ENCODE measurements at places on chromosomes 2 and 18. TPM values are rescaled to one million over a fixed set of nuclear protein-coding genes. Genes with fewer than 3 reads are reported as not detected.

GRCh38 chr2:32262105-32262504 is 2.6 kb downstream of the NLRC4 start:
- H3K4me3 ChIP-seq, result peak overlapping the region; percentile 86
- H3K36me3 ChIP-seq, result peaks cover 13% of the 10 kb centered on the region
- H3K27me3 ChIP-seq, result no peaks in the 10 kb centered on the region
- peaks cover 47% of the 10 kb centered on the region for H3K4me1 ChIP-seq

Gene OTOS
- polyA plus RNA-seq, result not detected

DNA sequence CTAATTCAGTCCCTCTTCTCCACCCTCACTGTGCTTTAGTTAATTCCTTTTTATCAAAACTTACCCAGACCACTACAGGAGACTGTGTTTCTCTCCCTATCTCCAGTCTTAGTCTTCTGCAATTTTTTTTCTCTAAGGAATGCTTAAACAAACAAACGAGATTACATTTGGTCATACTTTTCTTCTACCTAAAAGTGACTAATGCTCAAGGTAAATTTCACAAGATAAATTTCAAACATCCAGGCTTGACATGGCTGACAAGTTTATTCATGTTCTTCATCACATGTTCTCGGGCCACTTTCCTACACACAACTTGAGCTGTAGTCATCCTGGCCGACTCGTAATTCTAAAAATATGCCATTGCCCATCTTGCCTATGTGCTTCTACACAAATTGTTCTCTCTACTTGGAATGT is 23.2 kb upstream of the ACSL3 start:
- H3K27ac ChIP-seq, result no peak overlapping the region
- no peak for DNase-seq
- peaks cover 18% of the 10 kb centered on the region for H3K4me1 ChIP-seq
- no peaks in the 10 kb centered on the region for H3K27me3 ChIP-seq

Gene SULT1C2
- polyA plus RNA-seq, result not detected

GRCh38 chr2:35391736-35392442 is 963.7 kb upstream of the CRIM1 start:
- no peak overlapping the region for H3K4me3 ChIP-seq
- DNase-seq, result no peak
- H3K27me3 ChIP-seq, result no peaks in the 10 kb centered on the region
- no peaks in the 10 kb centered on the region for H3K4me1 ChIP-seq

- H3K27ac ChIP-seq, result no peak overlapping the region
- no peaks in the 10 kb centered on the region for H3K27me3 ChIP-seq
- no peak overlapping the region for H3K4me3 ChIP-seq
- no peaks in the 10 kb centered on the region for H3K36me3 ChIP-seq
- no peaks in the 10 kb centered on the region for H3K4me1 ChIP-seq
These were observed 88.9 kb upstream of the ST6GAL2 start for GRCh38 chr2:106974891-106975290.

Gene DPYSL5
- not detected for polyA plus RNA-seq

GRCh38 chr2:12604341-12604740 is 112.4 kb upstream of the TRIB2 start:
- no peaks in the 10 kb centered on the region for H3K4me1 ChIP-seq
- no peak overlapping the region for H3K27ac ChIP-seq
- no peaks in the 10 kb centered on the region for H3K36me3 ChIP-seq
- no peak for DNase-seq
- no peaks in the 10 kb centered on the region for H3K27me3 ChIP-seq
- H3K4me3 ChIP-seq, result no peak overlapping the region

GRCh38 chr2:205685314-205686055 is 3.2 kb downstream of the NRP2 start:
- no peaks in the 10 kb centered on the region for H3K36me3 ChIP-seq
- H3K27ac ChIP-seq, result no peak overlapping the region
- DNase-seq, result peak; percentile 34
- H3K4me1 ChIP-seq, result peaks cover 51% of the 10 kb centered on the region

Gene KCNG2
- not detected for polyA plus RNA-seq

Gene PER2
- polyA plus RNA-seq, result 3.1 TPM

GRCh38 chr2:160538559-160539355 is 45.1 kb upstream of the RBMS1 start:
- H3K36me3 ChIP-seq, result no peaks in the 10 kb centered on the region
- no peak overlapping the region for H3K4me3 ChIP-seq
- no peaks in the 10 kb centered on the region for H3K27me3 ChIP-seq
- H3K4me1 ChIP-seq, result peaks cover 8% of the 10 kb centered on the region
- no peak for DNase-seq

Gene LBX2
- polyA plus RNA-seq, result not detected

DNA sequence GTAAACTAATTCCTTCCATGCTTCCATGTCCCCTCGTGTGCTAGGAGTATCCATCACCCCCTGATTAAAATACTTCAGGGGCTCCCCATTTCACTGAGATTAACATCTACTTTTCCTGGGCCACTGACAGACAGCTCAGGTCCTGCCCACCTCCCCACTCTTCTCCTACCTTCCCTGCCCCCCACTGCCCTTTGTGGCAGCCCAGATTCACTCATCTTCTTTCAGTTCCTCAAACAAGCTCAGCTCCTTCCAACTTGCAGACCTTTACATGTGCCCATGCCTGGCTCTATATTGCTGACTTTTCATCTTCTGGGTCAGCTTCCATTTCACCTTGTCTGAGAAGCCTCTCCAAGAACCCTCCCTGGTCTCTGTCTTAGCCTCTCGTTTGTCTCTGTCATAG is 12.0 kb downstream of the RUFY4 start:
- no peak overlapping the region for H3K27ac ChIP-seq
- peaks cover 22% of the 10 kb centered on the region for H3K4me1 ChIP-seq
- H3K36me3 ChIP-seq, result no peaks in the 10 kb centered on the region
- peak; percentile 44 for DNase-seq
- no peak overlapping the region for H3K4me3 ChIP-seq

- no peak overlapping the region for H3K27ac ChIP-seq
- DNase-seq, result no peak
- no peaks in the 10 kb centered on the region for H3K27me3 ChIP-seq
- no peaks in the 10 kb centered on the region for H3K36me3 ChIP-seq
These were observed 173.1 kb downstream of the SEPTIN10 start for GRCh38 chr2:109440499-109441156.

GRCh38 chr2:33370636-33371265 is 105.7 kb upstream of the RASGRP3 start:
- no peaks in the 10 kb centered on the region for H3K4me1 ChIP-seq
- H3K36me3 ChIP-seq, result no peaks in the 10 kb centered on the region
- no peaks in the 10 kb centered on the region for H3K27me3 ChIP-seq
- H3K4me3 ChIP-seq, result no peak overlapping the region
- DNase-seq, result no peak
- no peak overlapping the region for H3K27ac ChIP-seq

DNA sequence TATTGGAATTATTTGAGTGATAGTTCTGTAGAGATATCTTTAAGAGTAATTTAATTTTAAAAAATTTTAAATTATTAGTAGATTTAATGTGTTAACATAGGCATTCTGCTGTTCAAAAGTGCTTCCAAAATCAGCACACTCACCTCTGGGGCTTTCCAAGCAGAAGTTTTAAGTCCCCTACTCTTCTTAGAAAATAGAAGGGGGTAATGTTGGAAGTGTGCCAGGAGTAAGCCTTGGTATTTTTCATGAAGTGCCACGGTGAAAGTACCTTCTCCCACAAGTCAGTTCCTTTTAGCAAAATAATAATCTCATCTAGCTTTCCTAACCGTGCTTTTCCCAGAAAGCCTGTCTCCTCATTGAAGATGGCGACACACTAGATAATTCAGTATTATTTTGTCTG is 3.9 kb upstream of the TNFRSF11A start:
- H3K4me1 ChIP-seq, result peaks cover 24% of the 10 kb centered on the region
- DNase-seq, result no peak
- H3K27ac ChIP-seq, result no peak overlapping the region
- no peaks in the 10 kb centered on the region for H3K36me3 ChIP-seq

GRCh38 chr2:173373290-173373689 is 18.6 kb downstream of the CDCA7 start:
- no peaks in the 10 kb centered on the region for H3K4me1 ChIP-seq
- peaks cover 2% of the 10 kb centered on the region for H3K36me3 ChIP-seq
- no peak overlapping the region for H3K4me3 ChIP-seq

DNA sequence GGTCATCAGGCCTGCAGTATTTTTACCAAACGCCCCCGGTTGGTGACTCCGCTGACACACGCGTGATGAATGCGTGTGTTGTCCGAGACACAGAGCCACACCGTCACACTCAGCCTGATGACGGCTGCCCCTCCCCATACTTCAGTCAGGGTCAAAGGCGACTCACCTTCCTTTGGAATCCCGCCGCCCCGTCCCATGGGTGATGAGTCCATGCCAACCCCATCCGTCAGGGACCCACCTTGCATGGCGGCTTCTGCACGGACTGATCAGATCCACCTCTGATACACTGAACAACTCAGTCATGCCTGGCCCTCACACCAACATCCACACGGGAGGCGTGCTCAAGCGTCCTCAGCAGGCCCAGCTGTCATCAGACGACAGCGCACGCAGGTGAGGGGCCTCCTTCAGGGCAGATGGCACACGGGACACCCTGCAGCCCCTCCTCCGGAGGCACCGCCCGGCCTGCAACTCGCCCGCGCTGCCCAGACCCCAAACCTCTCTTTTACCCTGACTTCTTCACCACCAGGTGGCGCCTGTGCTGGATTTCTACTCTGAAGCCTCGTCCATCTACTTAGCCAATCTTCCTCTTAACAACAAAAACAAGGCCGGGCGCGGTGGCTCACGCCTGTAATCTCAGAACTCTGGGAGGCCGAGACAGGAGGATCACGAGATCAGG is 89.2 kb downstream of the ZNF516 start:
- H3K4me1 ChIP-seq, result peaks cover 57% of the 10 kb centered on the region
- H3K36me3 ChIP-seq, result peaks cover 10% of the 10 kb centered on the region
- DNase-seq, result no peak
- no peak overlapping the region for H3K4me3 ChIP-seq

DNA sequence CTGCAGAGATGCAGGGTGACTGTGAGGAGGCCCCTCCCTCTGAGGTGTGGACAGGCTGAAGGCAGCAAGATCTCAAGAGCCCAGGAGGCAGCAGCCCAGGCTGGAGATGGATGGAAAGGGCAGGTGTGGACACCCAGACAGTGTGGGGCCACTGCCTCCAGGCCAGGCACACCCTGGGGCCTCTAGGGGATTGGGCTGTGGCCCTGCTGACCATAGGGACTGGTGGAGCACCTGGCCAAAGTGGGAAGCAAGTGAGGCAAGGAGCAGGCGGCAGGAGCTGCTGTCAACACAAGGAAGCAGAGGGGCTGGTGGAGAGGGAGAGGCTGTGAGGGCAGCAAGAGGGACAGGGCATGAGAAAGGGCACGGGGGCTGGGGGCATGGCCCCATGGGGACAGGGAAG is 10.8 kb downstream of the SNED1 start:
- no peaks in the 10 kb centered on the region for H3K36me3 ChIP-seq
- H3K4me3 ChIP-seq, result no peak overlapping the region
- no peak for DNase-seq
- no peak overlapping the region for H3K27ac ChIP-seq

DNA sequence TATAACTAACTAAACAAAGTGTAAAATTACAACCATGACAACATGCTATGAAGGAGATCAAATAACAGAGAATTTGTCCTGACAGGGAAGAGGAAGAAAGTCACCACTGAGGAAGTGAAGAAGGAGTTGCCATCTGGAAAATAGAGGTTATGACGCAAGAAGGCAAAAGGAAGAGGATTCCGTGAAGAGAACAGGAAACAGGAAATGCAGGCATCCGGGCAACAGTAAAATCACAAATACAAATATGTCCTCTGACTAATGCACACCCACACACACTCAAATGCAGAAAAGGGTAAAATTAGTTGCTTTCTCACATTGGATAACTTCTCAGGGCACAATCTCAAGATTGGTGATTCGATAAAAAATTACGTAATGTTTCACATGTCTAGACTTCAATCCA is 278.4 kb downstream of the TMX3 start:
- DNase-seq, result no peak
- no peaks in the 10 kb centered on the region for H3K4me1 ChIP-seq
- no peaks in the 10 kb centered on the region for H3K36me3 ChIP-seq
- H3K4me3 ChIP-seq, result no peak overlapping the region

DNA sequence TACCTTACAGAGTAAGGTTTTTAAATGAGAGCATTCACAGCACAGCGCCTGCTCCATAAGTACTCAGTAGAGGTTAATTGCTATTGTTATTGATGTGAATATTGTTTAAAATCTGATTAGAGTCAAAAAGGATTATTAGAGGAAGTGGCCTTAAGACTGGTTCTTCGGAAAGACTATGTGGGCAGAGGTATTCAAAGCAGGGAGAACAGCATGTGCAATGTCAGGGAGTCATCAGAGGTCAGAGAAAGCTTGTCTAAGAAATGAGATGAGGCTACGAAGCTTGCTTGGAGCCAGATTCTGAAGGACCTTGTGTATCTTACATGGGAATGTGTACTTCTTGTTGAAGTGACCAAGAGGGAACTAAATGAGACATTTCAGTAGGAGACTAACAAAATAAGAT is 49.8 kb downstream of the PMS1 start:
- H3K4me3 ChIP-seq, result no peak overlapping the region
- no peaks in the 10 kb centered on the region for H3K27me3 ChIP-seq
- peaks cover 7% of the 10 kb centered on the region for H3K4me1 ChIP-seq
- DNase-seq, result no peak
- no peaks in the 10 kb centered on the region for H3K36me3 ChIP-seq
- no peak overlapping the region for H3K27ac ChIP-seq

- no peaks in the 10 kb centered on the region for H3K36me3 ChIP-seq
- no peak overlapping the region for H3K4me3 ChIP-seq
- H3K27ac ChIP-seq, result no peak overlapping the region
- no peaks in the 10 kb centered on the region for H3K27me3 ChIP-seq
- H3K4me1 ChIP-seq, result no peaks in the 10 kb centered on the region
- DNase-seq, result no peak
These were observed 179.6 kb upstream of the ALKAL2 start for GRCh38 chr2:467543-467891.

- no peak overlapping the region for H3K4me3 ChIP-seq
- no peaks in the 10 kb centered on the region for H3K4me1 ChIP-seq
These were observed 56.7 kb upstream of the STON1 start for GRCh38 chr2:48473271-48473670.

DNA sequence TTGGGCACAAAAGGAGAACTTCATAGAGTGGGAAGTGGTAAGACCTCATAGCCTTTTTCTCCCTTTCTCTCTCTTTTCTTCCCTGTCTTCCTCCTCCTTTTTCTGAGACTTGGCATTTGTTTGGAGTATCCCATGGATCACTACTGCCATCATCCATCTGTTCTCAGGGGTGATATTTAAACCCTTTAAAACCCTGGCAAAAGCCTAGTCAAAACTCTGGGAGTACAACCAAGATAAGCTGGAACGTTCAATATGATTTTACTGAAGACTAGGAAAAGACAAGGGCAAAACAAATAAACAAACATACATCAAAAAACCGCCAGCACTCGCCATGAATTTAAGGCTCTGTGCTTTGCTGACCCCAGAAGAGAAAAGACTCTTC is 253.4 kb downstream of the CLIP4 start:
- no peaks in the 10 kb centered on the region for H3K27me3 ChIP-seq
- no peaks in the 10 kb centered on the region for H3K36me3 ChIP-seq
- no peaks in the 10 kb centered on the region for H3K4me1 ChIP-seq
- no peak overlapping the region for H3K4me3 ChIP-seq
- H3K27ac ChIP-seq, result no peak overlapping the region
- DNase-seq, result no peak

Gene EFEMP1
- not detected for polyA plus RNA-seq

Data from CD14-positive monocyte (primary cell).